ENCODE measurements at places on chromosomes 1 and 21.
A peak's percentile ranks its signal among the peaks of the same experiment; 100 is the strongest.

DNA sequence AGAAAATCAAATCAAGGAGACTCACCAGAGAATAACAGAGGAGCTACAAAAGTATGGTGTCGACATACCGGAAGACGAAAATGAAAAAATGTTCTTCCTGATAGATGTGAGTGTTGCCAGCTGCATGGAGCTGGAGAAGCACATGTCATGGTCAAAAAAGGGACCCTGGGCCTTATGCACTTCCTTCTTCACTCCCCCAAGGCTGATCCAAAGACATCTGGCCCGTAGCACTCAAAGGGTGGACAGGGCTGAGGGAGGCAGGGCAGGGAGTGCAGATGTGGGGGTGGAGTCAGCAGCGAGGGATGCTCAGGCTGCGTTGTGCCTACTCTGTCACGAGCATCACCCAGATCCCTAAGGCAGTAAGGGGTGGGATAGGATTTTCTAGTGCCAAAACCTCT is 19.4 kb downstream of the MX1 start:
- peaks cover 2% of the 10 kb centered on the region for H3K4me1 ChIP-seq
- DNase-seq = no peak
- H3K36me3 ChIP-seq = peaks cover 92% of the 10 kb centered on the region

DNA sequence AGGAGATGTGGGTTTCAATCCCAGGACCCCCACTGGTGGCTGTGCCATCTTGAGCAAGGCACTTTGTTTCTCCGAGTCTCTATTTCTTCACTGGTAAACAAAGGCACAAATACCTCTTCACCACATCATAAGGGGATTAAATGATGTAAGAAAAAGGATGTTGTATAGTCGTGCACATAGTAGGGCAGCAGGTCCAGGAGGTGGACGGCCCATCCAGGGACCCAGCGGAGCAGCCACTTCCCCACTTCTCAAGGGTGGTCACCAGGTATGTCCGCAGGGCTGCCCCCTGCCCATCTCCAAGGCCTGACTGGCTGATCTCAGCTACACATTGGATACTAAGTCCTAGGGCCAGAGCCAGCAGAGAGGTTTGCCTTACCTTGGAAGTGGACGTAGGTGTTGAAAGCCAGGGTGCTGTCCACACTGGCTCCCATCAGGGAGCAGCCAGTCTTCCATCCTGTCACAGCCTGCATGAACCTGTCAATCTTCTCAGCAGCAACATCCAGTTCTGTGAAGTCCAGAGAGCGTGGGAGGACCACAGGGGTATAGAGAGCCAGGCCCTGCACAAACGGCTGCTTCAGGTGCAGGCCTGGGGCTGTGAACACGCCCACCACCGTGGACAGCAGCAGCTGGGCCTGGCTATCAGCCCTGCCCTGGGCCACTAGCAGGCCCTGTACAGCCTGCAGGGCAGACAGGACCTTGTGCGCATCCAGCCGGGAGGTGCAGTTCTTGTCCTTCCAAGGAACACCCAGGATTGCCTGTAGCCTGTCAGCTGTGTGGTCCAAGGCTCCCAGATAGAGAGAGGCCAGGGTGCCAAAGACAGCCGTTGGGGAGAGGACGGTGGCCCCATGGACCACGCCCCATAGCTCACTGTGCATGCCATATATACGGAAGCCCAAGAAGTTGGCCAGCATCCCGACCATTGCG is 4.0 kb downstream of the AGT start:
- H3K4me3 ChIP-seq = no peak overlapping the region
- no peak for DNase-seq
- H3K4me1 ChIP-seq = no peaks in the 10 kb centered on the region
- no peaks in the 10 kb centered on the region for H3K36me3 ChIP-seq
- no peak overlapping the region for H3K27ac ChIP-seq

- H3K27ac ChIP-seq = no peak overlapping the region
- H3K36me3 ChIP-seq = no peaks in the 10 kb centered on the region
- peaks cover 46% of the 10 kb centered on the region for H3K27me3 ChIP-seq
- no peak for DNase-seq
- H3K4me1 ChIP-seq = peaks cover 18% of the 10 kb centered on the region
- no peak overlapping the region for H3K4me3 ChIP-seq
Observed at GRCh38 chr1:201542309-201543035, 3.5 kb downstream of the NAV1 start.

GRCh38 chr1:173406783-173407230 is 70.3 kb upstream of the PRDX6 start:
- no peak for DNase-seq
- H3K4me3 ChIP-seq = peak overlapping the region; percentile 42
- H3K4me1 ChIP-seq = peaks cover 42% of the 10 kb centered on the region
- H3K36me3 ChIP-seq = no peaks in the 10 kb centered on the region

- no peaks in the 10 kb centered on the region for H3K27me3 ChIP-seq
- H3K36me3 ChIP-seq = peaks cover 5% of the 10 kb centered on the region
- H3K4me1 ChIP-seq = peaks cover 14% of the 10 kb centered on the region
Observed at GRCh38 chr1:48767975-48768510, 8.6 kb downstream of the BEND5 start.

DNA sequence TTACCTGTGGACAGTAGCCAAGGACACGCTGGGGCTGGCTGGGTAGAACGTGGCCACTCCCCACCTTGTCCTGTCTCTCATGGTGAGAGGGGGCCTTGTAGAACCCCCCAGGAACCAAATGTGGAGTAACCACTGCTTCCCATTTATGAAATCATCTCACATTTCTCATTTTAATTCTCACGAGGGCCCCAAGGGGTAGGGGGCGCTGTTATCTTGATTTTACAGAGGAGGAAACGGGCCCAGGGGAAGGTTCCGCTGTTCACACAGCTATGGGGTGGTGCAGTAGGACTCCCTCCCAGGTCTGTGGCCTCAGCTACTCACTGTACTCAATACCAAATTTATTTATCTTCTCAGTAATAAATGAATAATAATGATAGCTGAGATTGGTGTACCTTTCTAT is 5.5 kb downstream of the SMPDL3B start:
- H3K27me3 ChIP-seq = peaks cover 8% of the 10 kb centered on the region
- peaks cover 24% of the 10 kb centered on the region for H3K4me1 ChIP-seq
- peak; percentile 75 for DNase-seq
- H3K4me3 ChIP-seq = no peak overlapping the region

DNA sequence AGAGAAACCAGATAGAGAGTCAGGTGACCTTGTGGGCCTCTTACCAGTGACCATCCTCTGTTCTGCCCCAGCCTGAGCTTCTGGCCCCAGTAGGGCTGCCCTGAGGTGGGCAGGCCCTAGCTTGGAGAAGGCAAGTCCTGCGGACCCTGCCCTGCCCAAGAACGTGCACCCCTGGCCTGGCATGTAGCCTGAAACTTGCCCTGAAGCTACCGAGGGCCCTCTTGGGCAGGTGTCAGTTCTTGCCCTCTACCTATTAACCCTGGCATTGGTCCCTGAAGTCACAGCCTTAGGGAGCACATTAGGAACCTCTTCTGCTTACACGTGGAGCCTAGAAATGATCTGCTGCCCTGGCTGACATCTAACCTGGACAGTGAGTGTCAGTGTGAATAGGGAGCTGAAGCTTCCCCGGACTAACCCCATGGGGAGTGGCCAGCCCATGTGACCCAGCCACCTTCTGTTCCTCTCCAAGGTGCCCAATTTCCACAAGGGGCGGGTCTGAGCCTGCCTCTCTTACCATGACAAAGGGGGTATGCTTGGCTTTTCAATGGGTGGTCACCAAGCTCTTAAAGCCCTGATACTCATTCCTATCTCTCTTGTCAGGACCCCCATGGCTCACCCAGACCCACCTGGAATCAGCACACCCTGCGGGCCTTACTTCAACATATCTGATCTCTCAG is 163.0 kb downstream of the ZSCAN20 start:
- peaks cover 4% of the 10 kb centered on the region for H3K4me1 ChIP-seq
- H3K4me3 ChIP-seq = no peak overlapping the region
- peaks cover 36% of the 10 kb centered on the region for H3K27me3 ChIP-seq
- no peaks in the 10 kb centered on the region for H3K36me3 ChIP-seq

- H3K4me3 ChIP-seq = no peak overlapping the region
- H3K27ac ChIP-seq = no peak overlapping the region
- H3K4me1 ChIP-seq = peaks cover 24% of the 10 kb centered on the region
- no peak for DNase-seq
- H3K36me3 ChIP-seq = no peaks in the 10 kb centered on the region
- no peaks in the 10 kb centered on the region for H3K27me3 ChIP-seq
Observed at GRCh38 chr1:27566462-27567145, 37.3 kb downstream of the AHDC1 start.

DNA sequence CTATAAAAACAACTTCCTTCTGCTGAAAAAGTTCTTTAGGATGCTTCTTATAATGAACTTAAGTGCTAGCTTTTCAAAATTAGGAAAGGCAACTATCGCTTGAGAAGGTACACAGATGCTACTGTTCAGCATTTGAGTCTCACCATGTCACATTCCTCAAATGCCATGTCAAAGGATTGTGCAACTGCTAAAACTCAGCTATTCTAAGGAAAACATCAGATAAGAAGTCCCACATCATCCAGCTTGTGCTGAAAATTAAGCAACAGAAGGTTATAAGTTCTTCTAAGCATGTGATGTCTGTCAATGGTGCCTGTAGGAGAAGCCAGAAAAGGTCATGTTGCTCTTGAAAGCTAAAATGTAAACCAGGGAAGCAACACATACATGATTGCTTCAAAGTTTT is 36.5 kb downstream of the MCOLN2 start:
- peaks cover 82% of the 10 kb centered on the region for H3K36me3 ChIP-seq
- peaks cover 33% of the 10 kb centered on the region for H3K4me1 ChIP-seq
- peaks cover 3% of the 10 kb centered on the region for H3K27me3 ChIP-seq

GRCh38 chr1:88514544-88515060 is 169.5 kb upstream of the PKN2 start:
- H3K36me3 ChIP-seq = no peaks in the 10 kb centered on the region
- DNase-seq = no peak
- no peak overlapping the region for H3K4me3 ChIP-seq
- H3K27ac ChIP-seq = no peak overlapping the region
- peaks cover 9% of the 10 kb centered on the region for H3K27me3 ChIP-seq

GRCh38 chr21:42193131-42193671 is 25.7 kb upstream of the ABCG1 start:
- H3K36me3 ChIP-seq = no peaks in the 10 kb centered on the region
- no peaks in the 10 kb centered on the region for H3K27me3 ChIP-seq
- peaks cover 68% of the 10 kb centered on the region for H3K4me1 ChIP-seq

DNA sequence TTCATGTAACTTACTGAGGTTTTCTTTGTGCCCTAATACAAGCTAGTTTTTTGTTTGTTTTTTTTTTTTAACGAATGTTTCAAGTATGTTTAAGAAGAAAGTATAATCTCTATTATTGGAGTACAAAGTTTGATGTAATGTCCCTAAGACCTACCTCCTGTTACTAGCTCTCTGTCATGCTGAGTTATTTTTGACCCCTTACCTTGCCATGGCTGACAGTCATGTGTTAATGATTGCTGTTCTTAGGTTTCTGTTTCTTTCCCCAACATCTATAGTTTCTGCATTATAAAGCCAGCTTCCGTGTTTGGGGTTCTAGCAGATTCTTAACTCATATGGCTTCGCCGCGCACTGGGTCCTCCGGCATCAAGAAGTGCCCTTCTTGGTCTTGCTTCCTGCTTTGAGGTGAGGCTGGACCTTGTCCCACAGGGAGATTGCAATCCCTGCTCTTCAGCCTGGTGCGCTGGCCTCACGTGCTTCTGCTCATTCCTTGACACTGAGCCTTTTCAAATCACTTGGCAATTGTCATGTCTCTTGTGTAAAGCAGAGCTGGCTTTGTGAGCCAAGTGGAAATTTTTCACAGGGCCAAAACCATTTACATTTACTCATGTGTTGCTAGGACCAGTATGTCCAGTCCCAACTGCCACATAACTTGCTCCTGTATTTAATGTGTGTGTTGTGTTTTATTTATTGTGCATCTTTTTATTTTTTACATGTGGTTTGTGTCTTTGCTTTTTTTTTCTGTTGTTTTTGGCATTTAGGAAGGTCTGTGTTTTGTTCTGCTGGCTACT is 135.0 kb upstream of the COL6A1 start:
- H3K4me3 ChIP-seq = no peak overlapping the region
- peak; percentile 13 for DNase-seq
- no peaks in the 10 kb centered on the region for H3K36me3 ChIP-seq
- peaks cover 9% of the 10 kb centered on the region for H3K27me3 ChIP-seq
- peaks cover 16% of the 10 kb centered on the region for H3K4me1 ChIP-seq

- no peak overlapping the region for H3K27ac ChIP-seq
- DNase-seq = no peak
- H3K4me3 ChIP-seq = no peak overlapping the region
- peaks cover 40% of the 10 kb centered on the region for H3K36me3 ChIP-seq
Observed at GRCh38 chr1:10601342-10602070, 126.8 kb downstream of the PEX14 start.

GRCh38 chr1:74681449-74681848 is 7.9 kb upstream of the ERICH3 start:
- H3K4me3 ChIP-seq = no peak overlapping the region
- H3K27ac ChIP-seq = no peak overlapping the region
- H3K36me3 ChIP-seq = no peaks in the 10 kb centered on the region

DNA sequence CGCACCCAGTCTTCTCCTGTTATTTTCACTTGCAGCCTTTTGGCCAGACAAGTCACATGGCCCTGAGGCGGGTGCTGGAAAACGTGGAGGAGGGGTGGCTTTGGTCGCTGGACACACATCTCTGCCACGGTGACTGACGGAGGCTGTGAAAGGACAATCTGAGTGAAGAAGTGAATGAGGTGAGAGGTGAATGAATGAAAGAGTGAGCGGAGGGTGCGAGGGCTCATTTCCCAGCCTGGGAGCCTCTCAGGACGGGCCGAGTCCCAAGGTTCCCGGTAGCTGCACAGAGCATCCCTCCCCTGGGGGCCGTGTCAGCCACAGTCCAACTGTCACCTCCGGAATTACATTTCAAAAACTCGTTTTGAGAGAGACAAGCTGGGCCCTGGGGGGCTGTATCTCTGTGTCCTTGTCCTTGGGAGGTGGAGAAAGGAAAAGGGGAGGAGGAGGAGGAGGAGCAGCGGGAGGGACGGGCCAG is 89.6 kb downstream of the UBIAD1 start:
- DNase-seq = no peak
- peaks cover 7% of the 10 kb centered on the region for H3K27me3 ChIP-seq
- no peak overlapping the region for H3K4me3 ChIP-seq
- H3K36me3 ChIP-seq = no peaks in the 10 kb centered on the region
- no peak overlapping the region for H3K27ac ChIP-seq

Data from activated T-cell treated with anti-CD3 and anti-CD28 coated beads, Interleukin-2, amount 50 U/mL, for 24 hours (primary cell).